Fibroblast of skin of abdomen (primary cell): ENCODE measurements at places on chromosomes 1 and 21.

DNA sequence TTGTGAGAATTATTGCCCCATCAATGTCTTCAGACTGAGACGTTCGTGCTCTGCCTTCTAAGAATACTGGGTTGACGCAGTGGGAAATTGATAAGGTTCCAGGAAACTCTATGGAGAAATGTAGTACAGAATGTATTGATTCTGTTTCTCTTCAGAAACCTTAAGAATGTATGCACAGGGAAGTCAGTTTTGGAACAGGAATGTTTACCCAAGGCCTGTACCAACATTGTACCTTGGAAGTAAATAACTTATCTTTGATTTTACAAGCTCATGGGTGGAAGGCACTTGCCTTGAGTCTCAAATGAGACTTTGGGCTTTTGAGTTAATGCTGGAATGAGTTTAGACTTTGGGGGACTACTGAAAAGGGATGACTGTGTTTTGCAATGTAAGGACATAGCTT is 59.5 kb upstream of the PCP4 start:
- DNase-seq = no peak

DNA sequence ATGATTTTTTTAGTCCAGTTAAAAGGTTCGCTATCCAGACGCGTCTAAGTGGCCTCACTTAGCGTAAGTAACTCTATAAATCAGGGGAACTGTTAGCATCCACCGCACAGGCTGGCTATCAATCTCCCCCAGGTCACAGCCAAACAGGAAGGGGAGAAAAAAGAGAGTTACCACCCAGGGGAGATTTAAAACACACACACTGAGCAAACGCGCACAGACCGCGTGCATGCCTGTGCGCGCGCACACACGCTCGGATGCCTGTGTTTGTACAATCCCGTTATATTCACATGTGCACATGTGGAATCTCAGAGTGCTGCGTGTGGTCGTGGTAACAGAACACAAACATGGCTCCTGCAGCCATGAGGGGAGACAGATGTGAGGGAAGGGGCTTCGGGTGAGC is 125.4 kb downstream of the CASZ1 start:
- no peak for DNase-seq

- no peak for DNase-seq
Measured at GRCh38 chr1:54453022-54453421, 46.8 kb upstream of the SSBP3 start.

DNA sequence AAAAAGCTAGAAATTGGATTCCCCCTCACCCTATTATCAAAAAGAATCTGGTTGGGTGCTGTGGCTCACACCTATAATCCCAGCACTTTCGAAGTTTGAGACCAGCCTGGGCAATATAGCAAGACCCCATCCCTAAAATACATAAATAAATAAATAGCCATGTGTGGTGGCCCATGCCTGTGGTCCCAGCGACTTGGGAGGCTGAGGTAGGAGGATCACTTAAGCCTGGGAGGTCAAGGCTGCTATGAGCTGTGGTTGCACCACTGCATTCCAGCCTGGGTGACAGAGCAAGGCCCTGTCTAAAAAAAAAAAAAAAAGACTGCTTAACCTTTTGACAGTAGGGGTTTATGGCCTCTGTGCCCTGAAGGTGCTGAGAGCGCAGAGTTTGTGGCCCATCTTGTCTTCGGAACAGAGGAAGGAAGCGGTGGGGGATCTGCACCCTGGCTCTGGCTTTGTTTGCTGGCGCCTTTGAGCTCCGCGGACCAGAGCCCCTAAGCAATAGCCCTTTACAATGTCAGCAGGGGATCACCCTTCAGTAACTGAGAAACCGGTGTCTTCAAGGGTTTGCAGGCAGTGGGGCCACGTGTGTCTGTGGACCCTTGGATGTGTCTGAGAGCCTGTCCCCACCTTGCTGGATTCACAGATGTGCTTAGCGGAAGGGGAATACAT is 22.1 kb downstream of the SLC2A7 start:
- no peak for DNase-seq

DNA sequence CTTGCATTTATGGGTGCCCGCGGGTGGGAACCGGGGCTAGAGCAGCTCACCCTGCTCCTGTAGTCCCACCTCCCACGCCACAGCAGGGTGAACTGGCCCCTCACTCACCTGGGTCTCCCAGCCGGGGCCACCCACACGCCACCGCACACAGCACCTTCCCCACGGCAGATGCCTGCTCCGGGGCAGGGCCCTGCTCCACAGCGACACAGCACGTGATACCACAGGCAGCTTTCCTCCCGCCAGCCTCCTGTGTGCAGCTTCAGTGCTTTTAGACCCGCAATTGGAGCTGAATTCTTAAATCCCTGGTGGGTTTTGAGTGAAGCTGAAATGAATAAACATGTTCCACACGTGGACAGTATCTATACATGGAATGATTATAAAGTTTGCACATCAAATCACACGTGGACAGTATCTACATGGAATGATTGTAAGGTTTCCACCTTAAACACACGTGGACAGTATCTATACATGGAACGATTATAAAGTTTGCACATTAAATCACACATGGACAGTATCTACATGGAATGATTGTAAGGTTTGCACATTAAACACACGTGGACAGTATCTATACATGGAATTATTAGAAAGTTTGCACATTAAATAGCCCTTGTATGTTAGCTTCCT is 93.1 kb upstream of the COL6A1 start:
- no peak for DNase-seq

GRCh38 chr1:96682056-96682455 is 39.5 kb upstream of the PTBP2 start:
- no peak for DNase-seq

GRCh38 chr1:247111700-247112478 is 7.7 kb upstream of the ZNF669 start:
- DNase-seq = peak; percentile 28

GRCh38 chr1:179814546-179814838 is 63.1 kb downstream of the TOR1AIP2 start:
- DNase-seq = no peak

- DNase-seq = peak; percentile 19
Measured at GRCh38 chr1:219432191-219432606, 180.7 kb downstream of the ZC3H11B start.

DNA sequence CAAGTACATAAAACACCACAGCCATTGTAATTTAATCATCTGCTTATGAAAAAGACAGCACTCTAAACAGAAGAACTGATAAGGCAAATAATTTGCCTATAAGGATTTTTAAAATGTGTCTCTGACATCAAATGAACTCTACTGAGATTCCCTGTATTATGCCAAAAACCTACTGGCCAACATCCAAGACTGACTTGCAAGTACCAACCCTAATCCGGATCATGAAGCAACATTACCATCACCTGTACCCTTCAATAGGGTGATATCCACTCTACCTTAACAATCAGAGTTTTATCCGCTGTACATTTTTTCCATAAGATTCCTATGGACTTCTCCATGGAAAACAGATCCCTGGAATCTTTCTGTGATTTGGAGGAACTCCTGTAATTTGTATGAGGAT is 4.6 kb downstream of the RGS7 start:
- no peak for DNase-seq

DNA sequence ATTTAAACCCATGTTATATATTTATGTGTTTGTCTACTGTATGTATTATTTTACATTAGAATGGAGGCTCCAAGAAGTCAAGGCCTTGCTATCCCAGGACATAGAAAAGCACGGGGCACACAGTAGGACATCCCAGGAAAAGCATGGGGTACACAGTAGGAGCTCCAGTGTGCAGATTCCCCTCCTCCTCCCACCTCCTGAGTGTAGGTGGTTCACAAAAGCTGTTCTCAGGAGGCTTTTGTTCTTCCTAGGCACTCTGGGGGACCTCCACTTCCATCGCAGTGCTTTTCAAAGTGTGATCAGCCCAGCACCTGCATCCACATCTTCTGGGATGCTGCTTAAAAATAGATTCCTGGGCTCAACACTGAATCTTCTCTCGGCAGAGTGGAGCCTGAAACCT is 30.8 kb upstream of the VTCN1 start:
- no peak for DNase-seq

DNA sequence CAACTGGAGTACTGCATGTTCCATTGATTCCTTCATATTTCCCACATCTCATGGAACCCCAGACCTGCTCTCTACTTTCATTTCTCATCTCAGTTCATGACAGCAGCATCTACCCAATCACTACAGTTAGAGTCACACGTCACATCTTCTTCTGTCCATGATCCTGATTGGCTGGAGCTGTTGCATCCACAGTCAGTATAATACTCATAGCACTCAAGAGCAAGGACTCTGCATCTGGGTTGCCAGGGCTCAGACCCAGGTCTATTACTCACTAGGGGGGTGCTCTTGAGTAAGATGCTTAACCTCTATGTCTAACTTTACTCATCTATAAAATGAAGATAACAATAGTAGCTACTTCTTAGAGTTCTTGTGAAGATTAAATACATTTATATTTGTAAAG is 4.4 kb upstream of the XPR1 start:
- no peak for DNase-seq

GRCh38 chr1:91596474-91596873 is 95.8 kb downstream of the CDC7 start:
- DNase-seq = peak; percentile 55

DNA sequence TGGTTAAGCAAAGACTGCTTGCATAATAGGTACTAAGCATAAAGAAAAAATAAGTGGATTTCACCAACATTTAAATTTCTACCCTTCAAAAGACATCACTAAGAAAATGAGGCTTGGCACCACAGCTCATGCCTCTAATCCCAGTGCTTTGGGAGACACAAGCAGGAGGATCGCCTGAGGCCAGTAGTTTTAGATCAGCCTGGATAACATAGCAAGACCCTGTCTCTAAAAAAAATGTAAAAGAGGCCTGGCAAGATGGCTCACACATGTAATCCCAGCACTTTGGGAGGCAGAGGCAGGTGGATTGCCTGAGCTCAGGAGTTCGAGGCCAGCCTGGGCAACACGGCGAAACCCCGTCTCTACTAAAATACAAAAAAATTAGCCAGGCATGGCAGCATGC is 73.0 kb downstream of the PIGK start:
- no peak for DNase-seq

DNA sequence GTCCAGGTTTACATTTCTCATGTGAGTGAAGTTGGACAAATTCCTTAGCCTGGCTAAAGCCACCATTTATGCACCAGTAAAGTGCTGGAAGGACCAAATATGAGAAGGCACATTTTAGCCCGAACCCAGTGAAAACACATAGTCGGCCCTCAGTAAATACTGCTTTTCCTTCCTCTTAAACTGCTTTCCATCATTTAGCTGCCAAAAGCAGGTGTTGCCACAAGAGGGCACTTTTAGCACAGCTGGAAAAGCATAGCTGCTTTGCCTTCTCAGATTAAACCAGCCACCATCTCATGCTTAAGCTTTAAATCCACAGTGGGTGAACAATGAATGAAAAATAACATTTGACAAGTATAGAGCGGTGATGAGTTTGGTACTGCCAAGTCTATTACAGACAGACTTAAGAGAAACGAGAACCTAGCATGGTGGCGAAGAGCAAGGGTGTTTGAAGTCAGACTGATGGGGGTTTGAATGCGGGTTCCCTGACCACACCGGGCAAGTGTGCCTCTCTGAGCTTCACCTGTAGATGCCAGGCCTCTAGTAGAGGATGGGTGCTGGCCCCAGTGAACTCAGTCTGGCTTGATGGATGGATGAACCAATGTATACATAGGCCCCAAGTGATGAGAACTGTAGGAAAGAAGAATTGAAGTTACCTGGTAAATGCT is 57.8 kb downstream of the SLC35D1 start:
- DNase-seq = peak; percentile 68

- DNase-seq = no peak
Measured at GRCh38 chr1:244759158-244759557, 76.3 kb upstream of the COX20 start.
